Activated naive CD4-positive, alpha-beta T cell treated with anti-CD3 and anti-CD28 coated beads, Interleukin-2, amount 50 U/mL, for 72 hours (primary cell): ENCODE measurements at places on chromosomes 1 and 21. TPM values are rescaled to one million over a fixed set of nuclear protein-coding genes. Genes with fewer than 3 reads are reported as not detected.

The AMY1A gene
- total RNA-seq = not detected

The LRRC8C gene
- total RNA-seq = 27.0 TPM

The GUCA2B gene
- not detected for total RNA-seq

The FMO5 gene
- 0.45 TPM for total RNA-seq

The C1QTNF12 gene
- total RNA-seq = 17.7 TPM

The CELA3B gene
- not detected for total RNA-seq

The GPR153 gene
- total RNA-seq = 0.73 TPM

The BTBD19 gene
- 16.7 TPM for total RNA-seq

The OR2T5 gene
- total RNA-seq = not detected

The CFAP141 gene
- not detected for total RNA-seq

The HSPA6 gene
- 0.61 TPM for total RNA-seq

The RNU1-2 gene
- total RNA-seq = 1,722 TPM

The SLC5A9 gene
- total RNA-seq = not detected

The MXRA8 gene
- total RNA-seq = 0.66 TPM

The NBPF26 gene
- 12.9 TPM for total RNA-seq

The LCE1B gene
- not detected for total RNA-seq

The TAS1R1 gene
- total RNA-seq = not detected

The AMPD1 gene
- total RNA-seq = not detected

The SYCP1 gene
- not detected for total RNA-seq

The MYOG gene
- not detected for total RNA-seq

The VWA5B1 gene
- total RNA-seq = 0.10 TPM

The KRTAP19-3 gene
- not detected for total RNA-seq

The ARHGEF16 gene
- total RNA-seq = 0.46 TPM

The TAS1R3 gene
- 0.32 TPM for total RNA-seq

The FAM131C gene
- 1.2 TPM for total RNA-seq

The LRRC71 gene
- not detected for total RNA-seq

The OR2L2 gene
- total RNA-seq = 0.23 TPM

The SYT14 gene
- not detected for total RNA-seq

The TNFRSF25 gene
- 68.0 TPM for total RNA-seq
